ENCODE measurements at places on chromosomes 6 and 20.

- no peak for DNase-seq
Observed at GRCh38 chr20:38579219-38579910, 1.6 kb upstream of the ADIG start.

- no peak for DNase-seq
Observed at GRCh38 chr6:132330759-132331158, 70.5 kb downstream of the MOXD1 start.

- no peak for DNase-seq
Observed at GRCh38 chr6:1163501-1163900, 148.4 kb upstream of the FOXQ1 start.

GRCh38 chr6:163706500-163707087, 292.1 kb downstream of the QKI start:
- no peak for DNase-seq

GRCh38 chr6:10048370-10049297, 366.2 kb downstream of the TFAP2A start:
- no peak for DNase-seq

GRCh38 chr6:160279850-160280249, 21.2 kb upstream of the SLC22A2 start:
- no peak for DNase-seq

DNA sequence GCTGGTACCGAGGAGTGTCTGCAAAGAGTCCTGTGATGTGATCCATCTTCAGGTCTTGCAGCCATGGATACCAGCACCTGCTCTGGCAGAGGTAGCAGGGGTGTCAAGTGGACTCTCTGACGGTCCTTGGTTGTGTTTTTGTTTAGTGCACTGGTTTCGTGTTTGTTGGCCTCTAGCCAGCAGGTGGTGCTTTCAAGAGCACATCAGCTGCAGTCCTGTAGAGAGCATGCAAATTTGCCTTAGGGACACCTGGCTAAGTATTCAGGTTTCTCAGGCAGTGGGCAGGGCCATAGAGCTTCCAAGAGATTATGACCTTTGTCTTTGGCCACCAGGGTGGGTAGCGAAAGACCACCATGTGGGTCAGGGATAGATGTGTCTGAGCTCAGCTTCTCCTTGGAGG, 14.5 kb upstream of the RGS17 start:
- DNase-seq: no peak

GRCh38 chr6:106513808-106514582, 115.3 kb downstream of the RTN4IP1 start:
- DNase-seq: no peak
